Hematopoietic multipotent progenitor cell treated with erythropoietin and hydrocortisone succinate and interleukin-3 and kit ligand, for 4 days (in vitro differentiated cells): ENCODE measurements at places on chromosomes 3 and 15.

GRCh38 chr15:89613031-89613430 lies 37.8 kb downstream of the TICRR start:
- DNase-seq: no peak

DNA sequence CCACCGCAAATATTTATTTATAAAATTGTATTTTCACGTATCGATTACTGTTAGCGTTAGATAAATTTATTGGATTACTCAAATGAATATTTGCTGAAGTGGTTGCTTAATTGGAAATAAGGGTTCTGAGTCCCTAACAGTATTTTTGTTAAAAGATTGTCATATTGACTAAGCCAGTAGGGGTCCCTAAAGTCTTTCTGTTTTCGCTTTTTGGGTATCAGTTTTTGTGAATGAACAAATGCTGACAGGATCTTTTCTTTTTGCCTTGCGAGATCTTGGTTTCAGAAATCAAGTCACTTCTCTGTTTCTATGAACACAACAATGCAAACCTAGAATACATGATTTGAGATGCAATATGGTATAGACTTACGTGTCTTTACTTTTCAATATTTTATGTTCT lies 7.1 kb downstream of the RAD51 start:
- peak; percentile 62 for DNase-seq

DNA sequence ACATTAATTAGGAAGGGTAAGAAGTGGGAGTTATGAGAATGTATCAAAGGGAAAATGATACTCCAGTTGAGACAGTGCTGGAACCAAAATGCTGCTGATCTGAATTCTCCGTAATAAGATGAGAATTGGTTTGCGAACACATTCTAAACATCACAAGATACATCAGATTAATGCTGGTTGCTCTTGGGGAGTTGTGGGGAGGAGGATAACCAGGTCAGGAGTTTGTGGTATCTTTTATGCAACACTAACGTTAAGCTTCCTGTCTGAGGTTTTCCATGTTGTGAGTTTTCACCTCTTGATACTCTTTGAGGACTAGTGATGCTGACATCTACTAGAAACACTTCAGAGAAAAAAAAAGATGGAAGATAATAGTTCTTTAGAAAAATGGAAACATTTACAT lies 47.2 kb downstream of the PPARG start:
- peak; percentile 78 for DNase-seq

DNA sequence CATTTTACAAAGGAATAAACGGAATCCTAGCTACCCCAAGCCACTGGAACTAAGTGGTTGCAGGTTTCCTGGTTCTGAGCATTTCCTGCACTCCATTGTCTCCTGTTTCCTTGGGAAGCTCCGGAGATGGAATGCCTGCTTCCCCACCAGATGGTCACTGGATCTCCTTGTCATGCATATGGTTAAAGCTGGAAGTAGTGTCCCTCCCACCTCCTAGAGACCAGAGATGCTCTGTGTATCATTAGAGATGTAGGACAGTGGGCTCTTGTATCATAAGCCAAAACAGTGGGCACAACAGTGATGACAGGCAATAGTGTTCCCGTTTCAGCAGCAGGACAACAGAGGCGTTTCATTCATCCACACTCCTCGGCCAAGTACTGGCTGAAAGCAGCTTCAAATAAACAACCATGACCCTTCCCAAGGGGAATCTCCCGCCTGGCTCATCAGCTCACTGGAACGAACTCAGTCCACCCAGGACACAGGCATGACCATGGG lies 136.2 kb upstream of the EIF1B start:
- no peak for DNase-seq

GRCh38 chr15:75455982-75456531 lies 4.6 kb upstream of the SIN3A start:
- DNase-seq: peak; percentile 69

- no peak for DNase-seq
Measured at GRCh38 chr3:58124387-58124786, 86.4 kb downstream of the DNASE1L3 start.

DNA sequence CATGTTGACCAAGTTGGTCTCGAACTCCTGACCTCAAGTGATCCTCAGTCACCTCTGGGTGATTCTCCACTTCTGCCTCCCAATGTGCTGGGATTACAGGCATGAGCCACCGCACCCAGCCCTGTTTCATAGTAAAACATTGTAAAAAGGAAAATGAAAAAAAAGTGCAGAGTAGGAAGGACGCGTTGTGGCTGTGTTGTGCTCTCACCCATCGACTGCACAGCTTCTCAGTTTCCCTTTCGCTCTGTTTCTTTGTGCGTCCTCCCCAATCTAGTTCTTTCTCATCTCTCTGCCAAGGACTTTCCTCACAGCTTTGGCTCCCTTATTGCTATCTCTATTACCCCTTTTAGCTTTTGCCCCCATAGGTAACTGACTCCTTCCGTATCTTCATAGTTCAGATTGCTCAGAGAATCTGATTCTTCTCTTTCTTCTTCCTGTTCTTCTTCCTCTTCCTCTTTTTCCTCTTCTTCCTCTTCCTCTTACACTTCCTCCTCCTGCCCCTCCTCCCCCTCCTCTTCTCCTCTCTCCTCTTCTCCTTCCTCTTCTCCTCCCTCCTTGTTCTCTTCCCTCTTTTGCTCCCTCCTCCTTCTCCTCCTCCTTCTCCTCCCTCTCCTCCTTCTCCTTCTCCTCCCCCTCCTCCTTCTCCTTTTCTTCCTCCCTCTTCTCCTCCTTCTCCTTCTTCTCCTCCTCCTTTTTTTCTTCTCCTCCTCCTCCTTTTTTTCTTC lies 81.1 kb upstream of the VGLL4 start:
- DNase-seq: no peak

DNA sequence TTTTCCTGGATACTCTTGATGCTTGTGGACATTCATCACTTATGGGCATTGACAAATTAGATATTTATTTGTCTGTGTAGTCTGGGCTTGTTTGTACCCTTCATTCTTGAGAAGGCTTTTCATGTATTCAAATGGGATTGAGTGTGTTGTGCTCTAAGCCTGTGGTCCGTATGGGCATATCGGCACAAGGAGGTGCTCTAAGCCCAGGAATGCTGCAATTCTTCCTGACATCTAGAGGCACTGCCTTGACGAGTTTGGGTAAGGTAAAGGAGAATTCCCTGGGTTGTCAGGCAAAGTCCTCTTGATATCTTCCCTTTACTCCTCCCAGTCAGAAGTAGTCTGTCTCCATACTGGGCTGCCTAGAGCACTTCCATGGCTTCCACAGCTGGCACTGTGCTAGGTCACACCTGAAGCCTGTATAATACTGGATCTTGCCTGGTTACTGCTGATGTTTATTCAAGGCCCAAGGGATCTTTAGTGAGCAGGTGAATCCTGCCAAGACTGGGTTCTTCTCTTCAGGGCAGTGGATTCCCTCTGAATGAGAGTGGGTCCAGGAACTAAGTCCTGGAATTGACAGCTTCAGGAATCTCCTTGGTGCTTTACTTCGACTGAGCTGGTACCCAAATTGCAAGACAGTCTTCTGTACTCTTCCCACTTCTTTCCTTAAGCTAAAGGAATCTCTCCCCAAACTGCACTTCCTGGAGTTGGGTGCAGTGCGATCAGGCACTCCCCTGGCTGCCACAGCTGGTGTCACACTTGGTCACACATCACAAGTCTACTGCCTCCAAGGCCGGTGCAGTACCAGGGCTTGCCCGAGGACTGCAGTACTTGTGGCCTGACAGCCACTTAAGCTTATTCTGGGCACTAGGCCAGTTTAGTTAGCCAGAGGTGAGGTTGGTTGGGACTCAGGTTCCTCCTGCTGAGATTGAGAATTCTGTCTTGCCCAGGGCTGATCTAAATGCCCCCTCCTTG lies 46.0 kb downstream of the GALK2 start:
- peak; percentile 50 for DNase-seq

DNA sequence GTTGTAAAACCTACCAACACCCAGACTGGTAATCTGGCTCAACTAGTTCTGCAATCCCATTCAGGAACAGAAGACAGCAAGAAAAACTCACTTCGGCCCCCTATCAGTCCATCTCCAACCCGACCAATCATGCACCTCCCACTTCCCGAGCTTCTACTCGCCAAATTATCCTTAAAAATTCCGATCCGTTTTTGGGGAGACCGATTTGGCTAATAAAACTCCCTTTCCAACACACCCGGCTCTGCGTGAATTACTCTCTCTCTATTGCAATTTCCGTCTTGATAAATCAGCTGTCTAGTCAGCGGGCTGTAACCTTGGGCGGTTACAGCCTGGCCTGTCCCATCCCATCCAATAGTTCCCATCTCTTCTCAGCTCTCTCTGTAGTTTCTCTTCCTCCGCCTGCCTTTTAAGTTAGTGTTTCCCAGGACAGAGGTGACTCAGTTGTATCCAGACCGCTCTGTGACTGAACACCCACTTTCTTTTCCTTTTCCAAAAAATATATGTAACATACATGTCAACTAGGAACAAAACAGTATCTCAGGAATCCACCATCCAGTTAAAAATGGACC lies 780 bp upstream of the ACAD9 start:
- peak; percentile 74 for DNase-seq

GRCh38 chr3:186411994-186412393 lies 50.0 kb upstream of the DGKG start:
- DNase-seq: no peak

GRCh38 chr15:62976301-62976881 lies 66.2 kb upstream of the TPM1 start:
- DNase-seq: no peak

- no peak for DNase-seq
Measured at GRCh38 chr3:197737319-197737649, 580 bp upstream of the RUBCN start.

GRCh38 chr15:33492434-33493052 lies 181.8 kb downstream of the RYR3 start:
- no peak for DNase-seq

- no peak for DNase-seq
Measured at GRCh38 chr15:101045236-101045646, 126.1 kb downstream of the LRRK1 start.
